ENCODE measurements at places on chromosomes 3 and 15.
A peak's percentile ranks its signal among the peaks of the same experiment; 100 is the strongest.

DNA sequence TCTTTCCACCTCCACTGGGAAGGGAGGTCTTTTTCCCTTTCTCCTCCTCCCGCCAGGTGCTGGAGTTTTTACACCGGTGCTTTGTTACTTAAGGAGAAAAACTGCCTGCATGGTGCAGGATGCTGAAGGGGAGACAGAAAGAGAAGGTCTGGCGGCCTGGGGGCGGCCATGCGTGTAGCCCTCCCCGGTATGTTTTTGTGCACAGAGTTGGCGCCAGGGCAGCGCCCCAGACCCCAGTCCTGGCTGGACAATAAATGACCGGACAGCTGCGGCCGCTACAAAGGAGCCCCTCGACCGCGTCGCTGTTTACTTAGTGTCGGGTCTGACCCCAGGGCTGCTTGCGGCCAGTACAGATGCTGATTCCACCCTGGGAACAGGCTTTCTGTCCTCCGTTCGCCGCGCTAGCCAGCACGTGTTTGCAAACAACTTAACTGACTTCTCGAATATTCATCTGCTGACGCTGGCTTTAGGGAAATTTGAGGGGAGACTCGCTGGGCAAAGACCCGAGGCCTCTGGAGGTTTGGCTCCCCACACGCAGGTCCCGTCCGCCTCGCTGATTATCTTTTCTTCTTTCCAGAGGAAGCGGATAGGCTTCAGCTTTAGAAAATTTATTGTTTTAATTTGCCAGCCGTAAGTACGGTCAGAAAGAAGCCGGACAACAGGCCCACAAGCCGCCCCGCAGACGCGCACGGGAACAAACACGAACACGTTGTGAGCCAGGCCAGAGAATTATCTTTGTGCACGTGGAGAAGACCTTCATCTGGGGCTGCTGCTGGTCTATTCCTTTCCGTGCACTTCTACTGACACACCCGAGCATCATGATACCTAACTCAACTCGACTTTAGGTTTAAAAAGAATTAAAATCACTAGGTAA, 46.9 kb downstream of the ZIC4 start:
- no peak for DNase-seq

GRCh38 chr3:143806038-143806437, 42.2 kb downstream of the SLC9A9 start:
- DNase-seq, result no peak

GRCh38 chr3:19293295-19293694, 145.0 kb downstream of the KCNH8 start:
- no peak for DNase-seq

DNA sequence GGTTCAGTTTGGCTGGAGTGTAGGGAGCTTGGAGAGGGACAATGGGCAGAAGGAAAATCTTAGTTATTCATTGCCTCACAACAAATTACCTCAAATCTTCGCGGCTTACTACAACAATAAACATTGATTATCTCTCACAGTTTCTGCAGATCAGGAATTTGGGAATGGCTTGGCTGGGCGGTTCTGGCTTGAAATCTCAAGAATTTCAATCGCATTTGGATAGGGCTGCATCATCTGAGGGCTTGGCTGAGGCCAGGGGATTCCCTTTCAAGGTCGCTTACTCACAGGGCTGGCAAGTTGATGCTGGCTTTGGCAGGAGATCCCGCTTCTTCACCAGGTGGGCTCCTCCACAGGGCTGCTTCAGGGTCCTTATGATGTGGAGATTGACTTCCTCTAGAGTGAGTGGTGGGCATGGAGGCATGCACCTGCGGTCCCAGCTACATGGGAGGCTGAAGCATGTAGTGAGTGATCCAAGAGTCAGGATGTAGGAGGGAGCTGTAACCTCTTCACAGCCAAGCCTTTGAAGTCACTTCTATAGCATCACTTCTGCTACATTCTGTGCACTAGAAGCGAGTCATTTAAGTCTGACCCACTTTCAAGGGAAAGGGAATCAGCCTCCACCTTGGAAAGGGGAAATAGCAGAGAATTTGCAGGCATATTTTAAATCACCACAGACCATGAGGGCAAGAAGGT, 63.1 kb downstream of the CDC25A start:
- DNase-seq, result no peak

- DNase-seq, result no peak
These were observed 161.6 kb downstream of the GHSR start for GRCh38 chr3:172286548-172287148.

- no peak for DNase-seq
These were observed 119.0 kb downstream of the AKAP13 start for GRCh38 chr15:85499371-85499887.

DNA sequence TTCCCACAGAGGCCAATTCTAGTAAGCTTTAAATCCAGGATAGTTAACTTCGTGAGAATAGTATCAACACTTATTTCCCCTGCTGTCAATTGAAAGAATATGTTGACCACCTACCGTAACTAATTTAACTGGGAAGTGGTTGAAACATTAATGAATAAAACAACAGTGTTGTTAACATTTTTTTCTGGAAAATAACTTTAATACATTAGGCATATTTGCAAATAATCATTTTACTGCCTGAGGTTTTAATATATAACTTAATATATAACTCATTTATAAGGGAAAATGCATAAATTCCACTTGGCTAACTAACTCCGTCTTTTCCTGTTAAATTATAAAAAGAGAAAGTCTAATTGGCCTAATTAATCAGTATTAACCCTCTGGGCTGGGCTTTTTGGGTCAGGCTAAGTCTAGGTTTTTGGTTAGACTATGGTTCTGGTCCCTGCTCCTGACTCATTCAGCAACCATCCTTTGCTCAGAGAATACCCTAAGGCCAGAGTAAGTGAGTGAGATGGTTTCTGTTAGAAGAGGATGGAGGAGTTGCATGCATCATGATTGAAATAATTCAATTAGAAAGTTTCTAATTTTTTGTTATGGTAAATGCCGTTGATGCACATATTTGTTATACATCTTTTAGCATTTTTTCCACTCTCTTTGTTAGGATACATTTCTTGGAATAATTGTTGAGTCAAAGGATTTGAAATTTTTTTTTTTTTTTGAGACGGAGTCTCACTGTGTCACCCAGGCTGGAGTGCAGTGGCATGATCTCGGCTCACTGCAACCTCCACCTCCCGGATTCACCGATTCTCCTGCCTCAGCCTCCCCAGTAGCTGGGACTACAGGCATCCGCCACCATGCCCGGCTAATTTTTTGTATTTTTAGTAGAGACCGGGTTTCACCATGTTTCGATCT, 10.8 kb upstream of the SKIL start:
- DNase-seq, result no peak

GRCh38 chr15:78923480-78924360, 21.1 kb downstream of the CTSH start:
- DNase-seq, result no peak

- DNase-seq, result peak; percentile 43
These were observed 228.7 kb downstream of the SLCO3A1 start for GRCh38 chr15:92082006-92082843.

DNA sequence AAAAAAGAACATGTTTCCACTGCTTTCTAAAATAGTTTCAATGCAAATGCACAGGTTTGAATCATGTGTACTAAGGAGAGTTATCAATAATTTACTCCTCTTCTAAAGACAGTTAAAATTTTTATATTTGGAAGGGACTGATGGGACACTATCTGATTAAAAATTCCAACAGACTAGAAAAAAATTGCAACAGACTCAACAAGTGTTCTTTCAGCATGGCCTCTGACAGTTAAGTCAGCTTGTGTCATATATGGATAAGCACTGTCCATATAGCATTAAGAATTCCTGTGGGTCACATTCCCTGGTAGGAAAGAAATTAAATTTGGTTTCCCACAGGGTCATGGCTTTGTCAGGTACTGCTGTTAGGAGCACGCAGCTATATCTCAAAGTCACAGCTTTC, 96.8 kb downstream of the OSBPL10 start:
- DNase-seq, result no peak

DNA sequence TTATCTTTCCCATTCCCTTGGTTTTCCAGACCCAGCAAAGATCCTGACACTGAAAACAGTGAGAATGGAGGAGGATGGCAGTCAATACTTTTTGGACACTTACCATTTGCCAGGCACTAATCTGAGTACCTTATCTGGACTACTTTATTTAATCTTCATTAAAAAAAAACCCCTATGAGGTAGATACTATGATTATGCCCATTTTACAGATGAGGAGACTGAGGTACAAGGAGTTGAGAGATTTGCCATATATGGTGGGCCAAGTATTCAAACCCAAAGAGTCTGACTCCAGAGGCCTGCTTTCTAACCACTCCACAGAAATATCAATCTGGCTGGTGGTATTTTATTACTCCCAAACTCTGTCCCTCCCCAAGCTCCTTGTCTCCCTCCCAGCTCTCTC, 19.6 kb downstream of the HCN4 start:
- DNase-seq, result no peak

- no peak for DNase-seq
These were observed 5.6 kb downstream of the RAB6B start for GRCh38 chr3:133890037-133890436.

DNA sequence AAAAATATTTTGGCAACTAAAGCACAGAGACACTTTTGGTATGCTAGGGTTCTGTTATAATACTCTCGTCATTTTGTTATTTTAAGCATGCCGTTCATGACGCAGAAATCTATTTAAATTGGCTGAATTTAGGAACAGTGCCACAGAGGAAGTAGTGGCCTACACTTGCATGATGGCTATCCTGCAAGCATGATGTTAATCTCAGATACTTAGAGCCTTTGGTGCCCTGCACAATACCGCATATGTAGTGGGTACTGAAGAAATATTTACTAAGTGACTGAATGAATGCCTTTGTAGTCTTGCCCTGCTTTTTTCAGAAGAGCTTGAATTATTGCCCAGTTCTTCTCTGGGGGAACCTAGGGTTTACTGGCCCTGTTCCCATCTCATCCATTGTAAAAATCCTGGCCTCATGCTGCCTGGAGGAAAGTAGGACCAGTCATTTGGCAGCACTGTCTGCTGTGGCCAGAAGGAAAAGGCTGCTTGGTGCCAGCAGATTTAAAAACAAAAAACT, 79.0 kb downstream of the SERPINI1 start:
- DNase-seq, result no peak

- DNase-seq, result no peak
These were observed 10.0 kb upstream of the SCN10A start for GRCh38 chr3:38826001-38826400.

DNA sequence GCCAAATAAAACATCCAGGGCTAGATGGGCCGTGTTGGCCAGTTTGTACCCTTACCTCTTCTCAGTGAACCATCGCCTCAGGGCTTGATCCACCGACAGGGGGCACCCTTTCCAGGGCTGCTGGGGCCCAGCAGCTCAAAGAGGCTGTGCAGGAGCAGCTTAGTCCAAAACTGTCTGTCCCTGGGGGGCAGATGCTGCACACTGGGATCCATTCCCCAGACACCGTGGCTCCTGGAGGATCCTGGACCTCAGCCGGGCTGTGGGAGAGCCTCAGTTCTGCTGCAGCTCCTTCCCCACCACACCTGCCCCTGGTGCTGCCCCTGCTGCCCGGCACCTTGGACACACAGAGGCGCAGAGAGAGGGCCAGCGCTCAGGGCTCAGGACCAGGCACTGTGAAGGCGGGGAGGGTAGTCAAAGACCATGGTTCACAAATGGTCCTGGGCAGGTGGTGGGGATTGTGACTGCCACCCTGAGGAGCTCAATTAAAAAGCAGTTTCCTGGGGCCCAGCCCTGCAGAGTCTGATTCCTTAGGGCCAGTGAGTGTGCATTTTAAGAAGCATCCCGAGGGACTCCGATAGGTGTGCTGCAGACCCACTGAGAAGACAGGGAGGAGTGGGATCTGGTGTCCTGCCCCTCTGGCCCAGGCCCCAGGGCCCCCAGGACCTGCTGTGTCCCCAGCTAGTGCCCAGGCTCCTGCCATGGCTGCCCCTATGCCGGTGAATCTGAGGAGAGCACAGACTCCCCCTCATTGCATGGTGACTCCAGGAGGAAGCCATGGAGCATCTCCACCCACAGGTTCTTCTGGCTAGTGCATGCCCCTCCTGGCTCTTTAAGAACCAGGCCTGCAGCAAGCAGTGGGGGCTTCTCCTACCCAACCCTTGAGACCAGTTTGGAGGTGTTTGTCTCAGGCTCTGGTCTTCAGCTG, 86.5 kb upstream of the PRR20G start:
- DNase-seq, result no peak

DNA sequence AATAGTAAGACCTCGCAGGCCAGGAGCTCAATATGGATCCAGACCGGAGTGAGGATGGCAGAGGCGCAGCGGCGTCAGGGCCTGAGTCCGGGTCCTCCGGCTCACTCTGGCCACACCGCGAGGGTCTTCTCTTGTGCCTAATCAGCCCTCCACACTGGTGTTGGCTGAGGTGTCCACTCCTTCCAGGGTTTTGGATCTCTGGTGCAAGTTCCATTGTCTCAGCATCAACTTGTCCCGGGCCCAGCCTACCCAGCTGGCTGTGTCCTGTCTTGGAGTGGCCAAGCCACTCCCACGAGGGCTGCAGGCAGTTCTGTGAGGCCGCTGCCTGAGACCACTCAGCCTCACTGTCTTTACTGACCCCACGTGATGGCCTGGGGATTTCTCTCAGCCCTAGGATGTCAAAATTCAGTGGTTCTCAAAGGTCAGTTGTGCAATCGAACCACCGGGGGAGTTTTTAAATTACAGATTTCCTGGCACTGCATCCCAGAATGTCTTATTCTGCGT, 12.6 kb upstream of the GOLGA6L7 start:
- DNase-seq, result no peak

GRCh38 chr3:63364910-63365309, 86.8 kb downstream of the SYNPR start:
- DNase-seq, result no peak

DNA sequence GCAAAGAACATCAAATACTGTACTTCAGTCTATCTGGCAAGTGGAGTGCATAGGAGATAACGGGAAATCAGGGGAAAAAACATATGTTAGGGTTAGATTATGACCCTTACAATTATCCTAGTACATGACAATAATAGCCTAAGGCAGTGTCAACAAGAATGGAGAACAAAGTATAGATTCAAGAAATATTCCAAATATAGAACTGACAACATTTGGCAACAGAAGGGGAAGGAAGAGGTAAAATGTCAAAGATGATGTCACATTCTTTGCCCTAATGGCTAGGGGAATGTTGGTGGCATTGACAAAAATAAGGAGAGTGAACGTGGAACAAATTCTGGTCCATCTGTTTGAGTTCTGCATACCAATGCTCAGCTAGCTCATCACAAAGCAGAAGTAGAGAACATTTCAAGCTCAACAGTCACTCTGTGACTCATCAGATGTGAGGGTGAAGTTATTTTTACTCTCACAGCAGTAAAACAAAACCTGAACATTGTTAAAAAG, 15.5 kb upstream of the ATP8B4 start:
- DNase-seq, result no peak
